Amygdala (tissue), 56 donors: ENCODE measurements at places on chromosomes 6 and 20.

GRCh38 chr20:11060423-11061185 lies 386.8 kb upstream of the JAG1 start:
- DNase-seq: no peak

- DNase-seq: no peak
Observed at GRCh38 chr20:53660078-53660909, 66.7 kb upstream of the ZNF217 start.

GRCh38 chr6:144321839-144322591 lies 36.9 kb downstream of the UTRN start:
- no peak for DNase-seq

- DNase-seq: no peak
Observed at GRCh38 chr20:44406572-44407137, 51.2 kb downstream of the HNF4A start.

DNA sequence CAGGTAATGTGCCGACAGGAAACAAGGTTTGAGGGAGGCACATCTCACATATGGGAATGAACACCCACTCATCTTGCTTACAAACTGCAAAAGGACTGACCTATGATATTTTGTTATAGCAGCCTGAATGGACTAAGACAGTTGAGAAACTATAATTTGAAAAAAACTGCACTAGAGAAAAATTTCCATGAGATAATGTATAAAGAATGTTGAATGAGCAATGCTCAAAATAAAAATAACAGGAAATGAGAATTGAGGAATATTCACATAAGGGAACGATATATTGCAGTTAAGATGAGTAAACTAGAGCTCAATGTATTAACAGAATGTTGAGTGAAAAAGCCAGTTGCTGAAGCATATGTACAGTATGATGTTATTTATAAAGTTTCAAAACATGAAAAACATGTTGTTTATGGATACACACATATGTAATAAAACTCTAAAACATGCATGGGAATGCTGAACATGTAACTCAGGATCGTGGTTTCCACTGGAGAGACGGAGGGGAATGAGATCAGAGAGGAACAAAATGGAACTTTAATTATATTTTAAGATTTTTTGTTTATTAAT lies 6.3 kb upstream of the TBC1D22B start:
- no peak for DNase-seq
